ENCODE measurements at places on chromosomes 7 and 10.

DNA sequence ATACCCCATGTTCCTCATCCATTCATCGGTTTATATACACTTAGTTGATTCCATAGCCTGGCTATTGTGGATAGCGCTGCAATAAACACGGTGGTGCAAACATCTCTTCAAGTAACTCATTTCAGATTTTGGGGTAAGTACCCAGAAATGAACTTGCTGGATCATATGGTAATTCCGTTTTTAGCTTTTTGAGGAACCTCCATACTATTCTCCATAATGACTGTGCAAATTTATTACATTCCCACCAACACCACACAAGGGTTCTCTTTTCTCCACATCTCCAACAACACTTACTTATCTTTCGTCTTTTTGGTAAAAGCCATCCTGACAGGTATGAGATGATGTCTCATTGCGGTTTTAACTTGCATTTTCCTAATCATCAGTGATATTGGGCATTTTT lies 3.7 kb downstream of the NPFFR1 start:
- no peak for DNase-seq

DNA sequence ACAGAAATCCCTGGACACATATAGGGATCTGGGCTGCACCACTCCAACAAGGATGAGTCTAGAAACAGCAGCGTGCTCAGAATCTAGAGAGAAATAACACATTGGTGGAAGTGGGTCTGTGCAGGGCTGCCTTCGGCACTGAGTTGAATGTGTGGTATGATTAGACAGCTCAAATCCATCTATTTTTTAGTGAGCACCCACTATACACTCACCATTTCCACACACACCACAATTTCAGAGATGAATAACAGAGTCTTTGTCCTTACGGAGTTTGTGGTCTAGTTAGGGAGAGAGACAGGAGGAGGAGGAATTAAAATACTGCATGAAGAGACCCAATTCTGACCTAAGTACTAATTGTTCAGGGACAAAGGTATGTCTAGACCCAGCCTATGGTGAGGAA lies 44.2 kb downstream of the JAZF1 start:
- DNase-seq = no peak

DNA sequence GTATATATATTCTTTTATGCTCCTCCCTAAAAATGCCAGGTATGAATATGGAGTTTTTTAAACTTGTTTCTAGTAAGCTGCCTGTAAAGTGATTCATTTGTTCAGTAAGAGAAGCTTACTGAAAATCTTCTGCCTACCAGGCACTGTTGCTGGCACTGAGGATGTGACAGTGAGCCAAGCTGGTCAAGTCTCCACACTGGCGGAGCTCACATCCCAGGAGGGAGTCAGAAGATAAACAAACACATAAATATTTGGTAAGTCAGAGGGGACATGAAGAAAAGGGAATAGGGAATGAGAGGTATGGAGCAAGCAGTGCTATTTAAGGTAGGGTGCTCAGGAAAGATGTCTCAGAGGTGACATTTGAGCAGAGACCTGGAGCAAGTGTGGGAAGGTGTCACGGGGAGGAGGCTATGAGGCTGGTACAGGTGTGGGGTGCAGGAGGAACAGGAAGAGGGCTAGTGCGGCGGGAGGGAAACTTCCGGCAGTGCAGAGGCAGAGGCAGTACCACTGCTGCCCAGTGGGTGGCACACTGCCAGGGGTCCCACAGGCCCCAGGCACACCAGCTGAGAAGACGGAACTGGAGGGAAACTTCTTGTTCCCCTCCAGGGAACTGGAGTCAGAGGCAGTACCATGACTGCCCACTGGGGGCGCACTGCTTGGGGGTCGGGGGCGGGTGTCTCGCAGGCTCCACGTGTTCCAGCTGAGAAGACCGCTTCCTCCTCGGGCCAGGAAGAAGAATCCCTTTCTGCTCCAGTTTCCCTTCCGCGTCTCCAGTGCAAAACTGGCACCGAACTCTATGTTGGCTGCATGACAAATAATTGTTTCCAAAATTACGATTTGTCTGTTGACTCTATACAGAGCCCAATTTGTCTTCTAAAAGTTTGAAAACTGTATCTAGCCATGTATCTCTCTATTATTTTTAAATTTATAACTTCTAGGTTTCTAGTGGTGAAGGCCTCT lies 161.0 kb downstream of the TEX36 start:
- peak; percentile 11 for DNase-seq

GRCh38 chr7:135747366-135747765 lies 1.2 kb downstream of the FAM180A start:
- DNase-seq = no peak

DNA sequence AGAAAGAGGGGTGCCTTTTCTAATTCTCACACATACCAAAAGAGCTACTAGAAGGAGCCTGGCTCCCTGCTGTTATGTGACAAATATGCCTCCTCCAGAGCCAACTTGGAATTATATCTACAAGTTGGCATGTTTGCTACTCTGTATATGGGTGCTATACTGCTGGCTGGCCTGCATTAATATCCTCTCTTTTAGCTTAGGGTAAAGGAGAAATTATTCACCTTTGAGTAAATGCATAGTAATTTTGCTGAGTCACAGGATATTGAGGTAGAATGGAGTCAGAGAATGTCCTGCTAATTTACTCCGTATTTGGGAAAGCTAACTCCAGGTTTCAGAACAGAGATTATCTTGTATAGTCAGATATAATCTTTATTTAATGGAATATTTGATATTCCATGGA lies 24.2 kb upstream of the LIPN start:
- DNase-seq = no peak

- DNase-seq = no peak
Observed at GRCh38 chr10:98029149-98030092, 1.0 kb downstream of the CRTAC1 start.

GRCh38 chr10:87605628-87606251 lies 53.9 kb upstream of the PAPSS2 start:
- DNase-seq = no peak

GRCh38 chr10:125709553-125710474 lies 9.7 kb upstream of the EDRF1 start:
- no peak for DNase-seq

- DNase-seq = no peak
Observed at GRCh38 chr7:55730197-55730596, 132.4 kb downstream of the SEPTIN14 start.

DNA sequence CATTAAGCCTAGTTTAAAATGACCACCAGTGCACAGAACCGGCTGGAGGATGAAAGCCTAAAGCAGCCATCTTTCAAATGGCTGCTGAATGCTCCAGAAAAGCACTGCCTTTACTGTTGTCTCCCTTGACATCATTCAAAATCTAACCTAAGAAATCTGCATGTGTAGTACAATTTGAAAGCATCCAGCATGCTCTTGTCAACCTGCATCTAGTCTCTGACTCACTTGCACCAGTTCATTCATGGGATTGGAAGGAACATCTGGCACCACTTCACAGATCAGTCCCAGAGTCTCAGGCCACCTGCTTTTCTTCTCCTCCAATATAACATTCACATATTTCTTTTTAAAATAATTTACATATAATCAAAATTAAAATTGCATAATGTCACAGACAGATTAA lies 76.2 kb downstream of the RNF133 start:
- no peak for DNase-seq

DNA sequence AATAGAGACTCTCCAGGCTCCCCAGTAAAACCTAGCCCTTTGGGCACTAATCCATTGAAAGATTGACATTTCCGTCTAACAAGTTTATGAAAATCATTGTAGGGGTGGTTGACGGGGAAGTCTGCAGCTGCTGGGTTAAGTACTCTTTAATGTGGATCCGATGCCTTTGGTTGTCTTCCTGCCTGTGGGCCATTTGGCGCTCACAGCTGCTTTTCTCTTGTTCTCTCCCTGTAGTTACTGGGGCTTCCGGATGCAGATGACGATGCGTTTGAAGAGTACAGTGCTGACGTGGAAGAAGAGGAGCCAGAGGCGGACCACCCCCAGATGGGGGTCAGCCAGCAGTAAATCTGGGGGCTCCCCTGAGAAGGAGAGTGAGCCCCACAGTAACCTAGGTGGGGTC lies 22.4 kb downstream of the MTURN start:
- peak; percentile 67 for DNase-seq

DNA sequence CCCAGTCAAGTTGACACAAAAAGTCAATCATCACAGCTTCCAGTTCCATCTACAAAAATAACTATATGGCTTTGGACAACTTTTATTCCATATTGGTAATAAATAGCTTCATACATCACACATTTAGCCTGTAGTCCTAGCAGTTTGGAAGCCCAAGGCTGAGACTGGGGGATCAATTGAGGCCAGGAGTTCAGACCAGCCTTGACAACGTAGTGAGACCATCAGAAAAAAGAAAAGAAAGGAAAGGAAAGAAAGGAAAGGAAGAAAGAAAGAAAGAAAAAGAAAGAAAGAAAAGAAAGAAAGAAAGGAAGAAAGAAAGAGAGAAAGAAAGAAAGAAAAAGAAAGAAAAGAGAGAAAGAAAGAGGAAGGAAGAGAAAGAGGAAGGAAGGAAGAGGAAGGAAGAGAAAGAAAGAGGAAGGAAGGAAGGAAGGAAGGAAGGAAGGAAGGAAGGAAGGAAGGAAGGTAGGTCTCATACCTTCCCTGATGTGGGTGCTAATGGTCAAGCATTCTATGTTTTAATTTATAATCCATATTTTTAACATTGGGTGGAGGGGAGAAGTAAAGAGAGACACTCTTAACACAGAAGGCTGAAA lies 37.8 kb downstream of the CAV1 start:
- DNase-seq = no peak

DNA sequence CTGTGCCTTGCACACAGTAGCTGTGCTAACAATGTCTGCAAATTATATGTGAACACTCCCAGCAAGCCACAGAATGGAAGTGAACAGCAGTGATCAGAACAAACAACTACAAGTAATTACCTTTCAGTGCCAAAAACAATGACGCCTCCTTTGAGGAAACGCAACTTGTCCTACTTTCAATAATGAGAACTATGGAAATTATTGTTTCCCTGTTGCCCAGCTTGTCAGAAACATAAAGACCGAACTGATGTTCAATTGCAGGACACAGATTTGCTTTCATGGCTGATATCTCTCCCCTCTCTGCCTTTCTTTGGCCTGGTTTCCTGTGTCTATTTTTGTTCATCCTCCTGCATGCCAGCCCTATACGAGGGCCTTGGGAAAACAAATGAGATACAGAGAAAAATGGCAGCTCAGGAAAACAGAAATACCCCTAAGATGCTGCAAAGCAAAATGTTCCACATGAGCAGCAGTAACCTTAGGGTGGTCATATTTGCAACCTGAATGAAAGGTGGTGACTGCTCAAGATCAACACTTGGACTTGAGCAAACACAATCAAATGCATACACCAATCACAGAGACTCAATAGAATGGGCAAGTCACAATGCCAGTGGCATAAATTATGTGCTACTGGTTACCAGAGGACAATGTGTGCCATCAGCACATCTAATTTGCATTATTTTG lies 26.8 kb downstream of the COBL start:
- DNase-seq = no peak

DNA sequence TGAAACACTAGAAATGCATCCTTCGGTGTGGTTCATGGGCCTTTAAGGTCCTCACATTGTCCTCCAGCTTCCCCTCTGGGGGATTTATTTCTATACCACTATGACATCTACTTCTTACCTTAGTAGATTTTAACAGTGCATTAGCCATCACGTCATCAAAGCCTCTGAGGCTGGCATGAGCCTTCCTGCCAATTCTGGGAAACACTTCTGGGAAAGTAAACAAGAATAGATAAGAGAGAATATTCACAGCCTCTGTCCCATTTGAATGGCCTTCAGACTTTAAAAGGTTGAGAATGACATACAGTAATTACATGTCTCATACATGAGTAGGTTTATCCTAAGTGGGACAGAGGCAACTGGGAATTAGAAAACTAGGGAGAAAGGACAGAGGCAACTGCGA lies 89.7 kb downstream of the AMPH start:
- no peak for DNase-seq

GRCh38 chr7:84950836-84951235 lies 236.0 kb downstream of the SEMA3D start:
- no peak for DNase-seq

GRCh38 chr7:111473449-111474198 lies 88.7 kb downstream of the IMMP2L start:
- no peak for DNase-seq

DNA sequence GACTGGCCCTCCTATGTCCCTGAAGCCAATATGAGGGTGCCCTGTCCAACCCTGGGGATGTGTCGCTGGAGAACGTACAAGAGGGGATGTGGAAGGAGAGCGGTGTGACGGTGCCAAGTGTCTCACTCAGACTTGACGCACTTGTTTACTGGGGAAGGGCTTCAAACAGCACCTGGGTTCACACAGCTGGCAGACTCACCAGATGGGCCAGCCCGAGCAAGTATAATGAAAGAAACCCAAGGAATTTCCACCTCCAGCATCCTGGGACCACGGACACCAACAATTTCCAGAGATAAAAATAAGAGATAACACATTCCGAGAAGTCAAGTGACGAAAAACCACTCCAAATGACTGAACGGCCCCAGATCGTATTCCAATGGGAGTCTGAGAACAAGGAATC lies 5.3 kb downstream of the ATP5MF start:
- no peak for DNase-seq

DNA sequence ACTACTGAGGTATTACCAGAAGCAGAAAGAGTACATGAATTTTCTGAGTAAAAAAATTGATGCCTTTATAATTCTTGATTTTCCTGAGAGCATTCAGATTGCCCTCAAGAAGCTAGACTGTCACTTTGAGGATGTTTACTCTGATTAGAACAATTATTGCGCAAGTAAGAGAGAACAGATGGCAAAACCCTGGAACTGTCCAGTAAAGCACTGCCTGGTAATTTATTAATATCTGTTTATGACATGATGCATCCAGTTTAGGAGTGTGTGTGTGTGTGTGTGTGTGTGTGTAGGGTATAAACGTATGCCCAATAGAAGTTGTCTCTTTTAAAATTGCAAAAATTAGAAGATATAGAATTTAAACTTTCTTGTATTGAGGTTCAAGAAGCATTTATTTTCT lies 379.7 kb downstream of the PHTF2 start:
- no peak for DNase-seq

DNA sequence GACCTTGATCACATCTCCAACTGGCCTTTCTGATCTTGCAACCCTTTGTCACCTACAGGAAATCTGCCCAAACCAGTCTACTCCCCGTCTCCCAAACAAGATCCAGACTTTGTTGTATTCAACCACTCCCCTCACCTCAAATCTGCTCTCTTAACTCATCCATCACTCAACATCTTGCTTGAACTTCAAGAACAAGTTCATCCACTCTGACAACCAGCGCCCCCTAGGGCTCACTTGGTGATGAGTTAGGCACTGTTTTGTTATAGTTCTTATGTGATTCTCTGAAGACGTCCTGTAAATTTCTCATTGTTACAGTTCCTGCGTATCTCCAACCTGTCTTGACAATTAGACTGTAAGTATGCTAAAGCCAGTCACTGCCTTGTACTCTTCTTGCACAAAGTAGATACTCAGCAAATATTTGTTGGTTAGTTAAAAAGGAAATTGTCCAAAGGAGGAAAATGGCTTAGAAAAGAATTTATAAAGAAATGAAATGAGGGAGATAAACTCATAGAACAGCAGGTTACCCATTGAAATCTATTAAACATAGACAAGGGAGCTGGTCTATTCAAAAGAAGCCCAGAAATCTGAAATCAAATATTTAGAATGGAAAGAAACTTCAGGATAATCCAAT lies 5.3 kb downstream of the FRMD4A start:
- peak; percentile 67 for DNase-seq

- no peak for DNase-seq
Observed at GRCh38 chr10:3727268-3727667, 57.7 kb downstream of the KLF6 start.
